ENCODE measurements at places on chromosomes 16 and 17. TPM values are rescaled to one million over a fixed set of nuclear protein-coding genes. Genes with fewer than 3 reads are reported as not detected.

GRCh38 chr16:67198238-67198734 lies 645 bp upstream of the ELMO3 start:
- peaks cover 14% of the 10 kb centered on the region for H3K4me1 ChIP-seq
- H3K27ac ChIP-seq = no peak overlapping the region
- peaks cover 5% of the 10 kb centered on the region for H3K27me3 ChIP-seq

Gene GPS1
- 104 TPM for total RNA-seq

DNA sequence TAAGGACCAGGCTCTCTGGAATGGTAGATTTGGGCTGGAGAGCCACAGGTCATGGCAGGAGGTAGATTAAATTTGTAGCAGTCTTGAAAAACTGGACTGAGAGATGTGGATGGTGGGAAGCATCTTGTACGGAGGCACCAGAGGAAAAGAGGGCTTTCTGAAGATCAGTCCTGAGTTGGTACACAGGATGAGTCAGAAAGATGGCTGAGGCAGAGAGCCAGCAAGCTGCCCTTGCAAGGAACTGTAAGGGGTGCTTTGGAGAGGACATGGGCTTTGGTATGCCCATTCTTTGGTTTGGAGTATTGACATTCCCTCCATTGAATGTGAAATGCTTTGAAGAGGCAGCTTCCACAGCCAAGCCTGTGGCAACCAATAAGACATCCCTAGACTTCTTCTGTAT lies 55.9 kb downstream of the MYOCD start:
- no peak overlapping the region for H3K27ac ChIP-seq
- DNase-seq = no peak
- H3K36me3 ChIP-seq = no peaks in the 10 kb centered on the region
- H3K4me1 ChIP-seq = peaks cover 11% of the 10 kb centered on the region
- no peak overlapping the region for H3K4me3 ChIP-seq
- no peaks in the 10 kb centered on the region for H3K27me3 ChIP-seq

DNA sequence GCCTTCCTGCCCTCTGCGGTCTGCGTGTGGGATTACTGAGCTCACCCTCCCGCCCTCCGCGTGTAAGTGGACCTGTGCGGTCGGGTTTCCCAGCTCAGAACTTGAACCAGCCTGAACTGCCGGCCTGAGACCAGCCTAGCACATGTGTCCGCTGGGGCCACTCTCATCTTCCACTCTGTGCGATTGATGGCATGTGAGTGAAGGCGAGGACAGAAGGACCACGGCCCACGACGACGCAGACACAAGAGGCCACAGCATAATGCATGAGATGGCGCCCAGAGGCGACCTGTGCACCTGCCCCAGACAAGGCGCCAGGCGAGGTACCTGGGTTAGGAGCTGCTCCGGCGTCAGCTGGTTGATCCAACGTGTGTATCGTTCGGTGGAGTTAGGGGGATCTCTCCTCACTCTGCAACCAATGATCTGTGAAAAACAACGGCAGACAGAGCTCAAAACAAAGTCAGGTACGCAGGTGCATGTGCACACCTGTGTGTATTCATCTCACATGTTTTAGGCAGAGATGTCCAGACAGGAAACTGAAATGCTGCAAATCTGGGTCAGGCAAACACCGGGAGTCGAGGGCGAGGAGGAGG lies 74.5 kb upstream of the METRNL start:
- no peaks in the 10 kb centered on the region for H3K27me3 ChIP-seq
- H3K36me3 ChIP-seq = peaks cover 44% of the 10 kb centered on the region
- no peak for DNase-seq

DNA sequence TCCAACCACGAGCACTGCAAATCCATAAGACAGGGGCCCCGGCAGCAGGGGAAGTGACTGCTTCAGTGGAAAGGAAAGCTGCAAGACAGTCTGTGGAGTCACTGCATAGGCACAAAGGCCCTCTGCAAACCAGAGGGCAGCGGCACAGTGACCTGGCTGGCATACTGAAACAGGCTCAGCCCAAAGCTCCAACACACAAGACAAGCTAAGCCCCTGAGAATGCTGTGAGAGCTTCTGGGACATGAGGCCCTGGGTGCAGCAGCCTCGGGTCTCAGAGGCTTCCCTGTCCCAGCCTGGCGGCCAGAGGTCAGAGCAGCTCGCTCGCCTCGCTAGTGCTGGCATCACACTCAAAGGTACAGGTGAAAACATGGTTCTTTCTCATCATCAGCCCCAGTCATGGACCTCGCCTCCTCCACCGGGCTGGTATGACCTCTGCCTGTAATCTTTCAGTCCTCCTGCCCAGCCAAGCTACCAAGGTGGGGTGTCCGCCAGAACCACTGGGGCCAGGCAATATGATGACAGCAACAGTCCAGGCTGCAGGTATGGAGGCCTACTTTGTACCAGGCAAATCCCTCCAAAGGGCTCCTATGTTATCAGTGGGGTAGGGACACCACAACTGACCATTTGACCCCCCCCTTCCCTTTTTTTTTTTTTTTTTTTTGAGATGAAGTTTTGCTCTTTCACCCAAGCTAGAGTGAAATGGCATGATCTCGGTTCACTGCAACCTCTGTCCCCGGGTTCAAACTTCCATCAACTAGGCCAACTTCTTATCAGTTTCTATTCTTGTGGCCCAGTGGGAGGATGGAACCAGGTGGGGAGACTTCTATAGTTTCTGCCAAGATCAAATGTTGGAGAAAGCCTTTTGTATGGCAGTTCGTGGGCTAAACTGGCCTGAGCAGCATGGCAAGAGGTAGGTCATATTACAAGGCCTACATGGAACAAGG lies 19.2 kb downstream of the ST3GAL2 start:
- H3K27ac ChIP-seq = no peak overlapping the region
- H3K4me3 ChIP-seq = no peak overlapping the region
- peaks cover 12% of the 10 kb centered on the region for H3K4me1 ChIP-seq
- no peaks in the 10 kb centered on the region for H3K27me3 ChIP-seq
- peaks cover 8% of the 10 kb centered on the region for H3K36me3 ChIP-seq

GRCh38 chr17:8979715-8980114 lies 14.2 kb upstream of the PIK3R5 start:
- H3K27me3 ChIP-seq = peaks cover 6% of the 10 kb centered on the region
- no peak for DNase-seq
- no peaks in the 10 kb centered on the region for H3K36me3 ChIP-seq
- no peak overlapping the region for H3K4me3 ChIP-seq

DNA sequence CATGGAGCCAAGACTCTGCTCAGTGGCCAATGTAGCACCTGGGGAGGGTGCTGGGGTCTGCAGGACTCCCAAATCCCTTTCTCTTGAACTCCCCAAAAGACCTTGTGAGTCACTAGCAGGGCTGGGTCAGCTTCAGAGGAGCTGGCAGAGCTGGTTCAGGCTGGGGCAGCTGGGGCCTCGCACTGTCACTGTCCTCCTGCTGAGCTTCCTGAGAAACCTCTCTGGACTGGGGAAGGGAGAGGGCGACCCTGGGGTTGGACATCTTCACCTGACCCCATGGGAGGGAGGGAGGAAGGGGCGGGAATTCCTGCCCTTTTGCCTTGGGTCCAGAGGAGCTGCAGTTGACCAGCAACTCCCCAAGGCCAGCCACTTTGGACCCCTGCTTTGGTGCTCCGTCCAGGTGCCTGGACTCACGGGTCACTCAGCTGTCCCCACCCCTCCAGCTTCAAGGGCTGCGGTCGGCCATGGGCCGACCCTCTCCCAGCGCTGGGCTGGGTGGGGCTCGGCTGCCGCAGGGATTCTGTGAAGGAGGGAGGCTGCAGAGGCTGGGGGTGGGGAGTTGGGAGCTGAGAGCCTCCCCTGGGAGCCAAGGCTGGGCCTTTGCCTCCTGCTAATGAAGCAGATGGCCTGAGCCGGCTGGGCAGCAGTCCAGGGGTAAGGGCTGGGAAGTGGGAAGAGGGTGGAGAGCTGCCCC lies 9.2 kb downstream of the FMNL1 start:
- H3K27me3 ChIP-seq = peaks cover 31% of the 10 kb centered on the region
- no peaks in the 10 kb centered on the region for H3K36me3 ChIP-seq
- no peak overlapping the region for H3K27ac ChIP-seq
- no peak for DNase-seq
- H3K4me3 ChIP-seq = no peak overlapping the region
- peaks cover 8% of the 10 kb centered on the region for H3K4me1 ChIP-seq

- H3K4me1 ChIP-seq = peaks cover 33% of the 10 kb centered on the region
- no peak for DNase-seq
- H3K4me3 ChIP-seq = peak overlapping the region; percentile 95
- H3K27me3 ChIP-seq = peaks cover 73% of the 10 kb centered on the region
- peaks cover 13% of the 10 kb centered on the region for H3K36me3 ChIP-seq
Measured at GRCh38 chr16:54284931-54285413, 1.6 kb downstream of the IRX3 start.

DNA sequence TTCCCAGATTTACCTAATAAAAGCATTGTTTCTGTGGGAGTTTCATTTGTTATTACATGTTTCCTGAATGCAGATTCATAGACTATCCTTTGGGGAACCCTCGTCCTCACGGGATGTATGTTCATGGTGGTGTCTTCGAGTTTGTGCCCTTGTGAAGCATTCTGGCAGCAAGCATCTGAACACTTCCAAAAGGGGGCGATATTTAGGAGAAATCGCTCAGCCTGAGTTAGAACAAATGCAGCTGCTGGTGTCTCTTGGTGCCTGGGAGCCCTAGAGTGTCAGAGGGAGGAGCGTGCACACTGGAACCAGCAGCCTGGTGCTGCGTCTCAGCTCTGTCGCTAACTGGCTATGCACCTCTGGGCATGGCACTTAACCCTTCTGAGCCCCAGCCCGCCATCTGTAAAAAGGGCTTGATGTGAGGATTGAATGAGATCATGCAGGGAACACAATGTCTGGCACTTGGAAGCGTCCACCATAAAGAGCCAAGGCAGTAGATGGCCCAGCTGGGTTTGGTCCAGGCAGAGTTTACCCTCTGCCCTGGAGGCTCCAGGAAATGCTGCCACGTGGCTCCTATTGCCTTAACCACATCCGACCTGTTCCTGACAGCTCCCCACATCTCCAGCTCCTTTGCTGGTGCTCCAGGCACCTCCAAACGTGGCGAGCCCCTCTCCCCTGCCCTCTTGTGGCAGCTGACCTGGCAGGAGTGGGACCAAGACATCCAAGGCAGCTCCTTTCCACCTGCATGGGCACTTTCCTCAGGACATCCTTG lies 25.0 kb upstream of the C16orf78 start:
- H3K36me3 ChIP-seq = no peaks in the 10 kb centered on the region
- peaks cover 54% of the 10 kb centered on the region for H3K27me3 ChIP-seq
- no peak overlapping the region for H3K4me3 ChIP-seq
- H3K4me1 ChIP-seq = no peaks in the 10 kb centered on the region
- no peak for DNase-seq

DNA sequence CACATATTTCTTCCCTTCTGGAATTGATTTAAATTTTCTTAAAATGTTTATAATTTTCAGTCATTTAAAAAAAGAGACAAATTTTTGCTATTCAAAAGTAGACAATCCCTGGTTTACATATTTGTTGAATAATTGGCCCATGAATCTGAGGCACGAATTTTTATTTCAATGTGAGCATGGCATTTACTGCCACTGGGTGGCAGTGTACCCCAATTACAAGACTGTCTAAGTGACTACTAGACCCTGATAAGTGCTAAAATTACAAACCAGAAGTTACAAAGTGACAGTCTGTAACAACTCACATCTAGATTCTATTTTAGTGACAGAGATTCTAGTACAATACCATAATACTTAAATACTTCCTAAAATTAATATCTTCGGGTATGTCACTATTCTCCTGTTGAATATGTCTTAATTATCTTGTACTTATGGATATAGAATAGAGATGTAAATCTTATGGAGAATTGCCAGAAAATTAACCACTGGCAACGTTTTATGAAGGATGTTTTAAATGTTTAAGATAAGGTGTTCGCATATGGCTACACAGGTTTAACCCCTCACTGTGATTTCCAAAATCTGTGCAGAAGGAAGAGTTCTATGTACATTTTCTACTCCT lies 235.8 kb downstream of the MAP2K4 start:
- peaks cover 10% of the 10 kb centered on the region for H3K4me1 ChIP-seq
- H3K36me3 ChIP-seq = no peaks in the 10 kb centered on the region
- H3K27me3 ChIP-seq = peaks cover 7% of the 10 kb centered on the region
- no peak overlapping the region for H3K27ac ChIP-seq

Gene SPNS1
- 44.5 TPM for total RNA-seq

Gene C16orf92
- not detected for total RNA-seq

- H3K4me1 ChIP-seq = no peaks in the 10 kb centered on the region
- peaks cover 5% of the 10 kb centered on the region for H3K27me3 ChIP-seq
- no peak overlapping the region for H3K4me3 ChIP-seq
- no peaks in the 10 kb centered on the region for H3K36me3 ChIP-seq
- DNase-seq = no peak
Measured at GRCh38 chr17:81184555-81184954, 18.5 kb upstream of the AATK start.

DNA sequence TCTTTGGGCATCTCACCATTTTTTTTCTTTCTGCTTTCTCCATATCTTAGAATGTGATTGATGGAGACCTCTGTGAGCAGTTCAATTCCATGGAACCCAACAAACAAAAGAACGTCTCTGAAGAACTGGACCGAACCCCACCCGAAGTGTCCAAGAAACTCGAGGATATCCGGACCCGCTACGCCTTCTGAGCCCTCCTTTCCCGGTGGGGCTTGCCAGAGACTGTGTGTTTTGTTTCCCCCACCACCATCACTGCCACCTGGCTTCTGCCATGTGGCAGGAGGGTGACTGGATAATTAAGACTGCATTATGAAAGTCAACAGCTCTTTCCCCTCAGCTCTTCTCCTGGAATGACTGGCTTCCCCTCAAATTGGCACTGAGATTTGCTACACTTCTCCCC lies 48.0 kb downstream of the SF3B3 start:
- peak overlapping the region; percentile 78 for H3K27ac ChIP-seq
- H3K4me1 ChIP-seq = peaks cover 15% of the 10 kb centered on the region
- H3K4me3 ChIP-seq = no peak overlapping the region
- no peak for DNase-seq

GRCh38 chr16:6284731-6285130 lies 1047.9 kb upstream of the RBFOX1 start:
- H3K4me3 ChIP-seq = no peak overlapping the region
- peaks cover 9% of the 10 kb centered on the region for H3K27me3 ChIP-seq
- DNase-seq = no peak
- no peaks in the 10 kb centered on the region for H3K36me3 ChIP-seq
- H3K27ac ChIP-seq = no peak overlapping the region
- no peaks in the 10 kb centered on the region for H3K4me1 ChIP-seq

Gene CDC6
- total RNA-seq = 16.8 TPM

Gene OR2C1
- 0.47 TPM for total RNA-seq

DNA sequence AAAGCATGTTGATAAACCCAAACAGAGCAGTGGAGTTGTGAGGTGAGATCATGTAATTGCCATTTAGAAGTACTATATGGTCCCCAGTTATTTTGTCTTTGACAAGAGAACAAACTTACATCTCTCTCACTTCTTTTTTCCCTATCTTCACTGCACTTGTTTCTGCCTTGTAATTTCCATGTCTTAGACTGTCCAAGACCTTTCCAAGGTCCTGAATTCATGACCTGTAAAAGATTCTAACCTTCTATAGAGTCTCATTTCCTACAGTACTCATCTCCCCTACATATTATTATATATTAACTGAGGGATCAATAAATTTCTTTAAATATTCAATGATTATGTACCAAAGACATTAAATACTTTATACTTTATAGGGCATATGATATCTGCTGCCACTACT lies 295.3 kb upstream of the KIF2B start:
- no peaks in the 10 kb centered on the region for H3K27me3 ChIP-seq
- H3K27ac ChIP-seq = no peak overlapping the region
- no peak for DNase-seq
- H3K4me3 ChIP-seq = no peak overlapping the region

Gene IGFALS
- total RNA-seq = 0.34 TPM

Gene WSCD1
- total RNA-seq = 1.5 TPM

Gene VAT1L
- 6.8 TPM for total RNA-seq

GRCh38 chr16:85514598-85515318 lies 98.4 kb upstream of the GSE1 start:
- peak overlapping the region; percentile 64 for H3K27ac ChIP-seq
- no peaks in the 10 kb centered on the region for H3K27me3 ChIP-seq
- H3K4me3 ChIP-seq = no peak overlapping the region
- H3K4me1 ChIP-seq = peaks cover 52% of the 10 kb centered on the region

Gene CD79B
- not detected for total RNA-seq
